ENCODE measurements at places on chromosomes 6 and 20.

DNA sequence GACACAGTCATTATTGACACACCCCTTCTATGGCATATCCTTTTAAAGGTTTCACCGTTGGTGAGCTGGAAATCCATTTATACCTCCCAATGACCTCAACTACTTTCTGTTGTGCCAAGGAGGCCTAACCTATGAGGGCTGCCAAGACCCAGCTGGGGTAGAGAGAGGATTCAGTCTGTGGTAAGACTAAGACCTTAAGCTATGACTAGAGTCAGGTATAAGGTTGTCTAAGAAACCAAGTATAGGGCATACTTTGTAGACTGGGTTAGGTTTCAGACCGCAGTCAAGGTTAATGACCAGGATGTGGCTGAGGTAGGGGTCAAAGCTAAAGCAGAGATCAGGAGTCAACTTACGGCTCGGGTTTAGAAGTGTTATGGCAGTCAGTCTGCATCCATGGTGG, 641.2 kb upstream of the CHD6 start:
- no peak for DNase-seq

DNA sequence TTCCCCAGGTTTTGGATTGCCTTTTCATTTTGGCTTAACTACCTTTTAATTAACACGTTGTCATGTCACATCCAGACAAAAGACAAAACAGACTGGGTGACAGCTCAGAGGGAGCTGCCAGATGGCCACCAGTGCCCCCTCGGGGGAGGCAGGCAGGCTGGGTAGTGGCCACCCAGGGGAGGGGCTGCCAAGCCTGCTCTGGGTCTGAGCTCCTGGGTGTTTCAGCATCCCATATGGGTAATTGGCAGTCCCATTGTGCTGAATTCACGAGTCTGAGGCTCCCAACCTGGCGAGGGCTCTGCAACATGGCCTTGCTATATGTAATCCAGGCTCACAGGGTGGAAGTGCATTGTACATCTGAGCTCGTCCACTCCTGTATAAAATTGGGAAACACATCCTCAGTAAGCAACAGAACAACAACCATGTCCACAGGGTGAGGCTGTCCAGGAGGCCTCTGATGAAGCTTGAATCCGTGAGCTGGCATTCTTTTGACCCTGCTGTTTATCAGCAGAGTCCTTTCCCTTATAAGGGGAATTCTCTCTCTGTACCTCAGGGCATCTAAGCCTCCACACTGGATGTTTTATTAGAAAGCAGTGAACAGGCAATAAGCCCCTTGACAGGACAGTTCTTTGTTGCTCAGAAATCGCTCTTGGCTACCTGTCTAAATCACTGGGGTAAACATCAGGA, 111.7 kb upstream of the SLC22A23 start:
- no peak for DNase-seq

DNA sequence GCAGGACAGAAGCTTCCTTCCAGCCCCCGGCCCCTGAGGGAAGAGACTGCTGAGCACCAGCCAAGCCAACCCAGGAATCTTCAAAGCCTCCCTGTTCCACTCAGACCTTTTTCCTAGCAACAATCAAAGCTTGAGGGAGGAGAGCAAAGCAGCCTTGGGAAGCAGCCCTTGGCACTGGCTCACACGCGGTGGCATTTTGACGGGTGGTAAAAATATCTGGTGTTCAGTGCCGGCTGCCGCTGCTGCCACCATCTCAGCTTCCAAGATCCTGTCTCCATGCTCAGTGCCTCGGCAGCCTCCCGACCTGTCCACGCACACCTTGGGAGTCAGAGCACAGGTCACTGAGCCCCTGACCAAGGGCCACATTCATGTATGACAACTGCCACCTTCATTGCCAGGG, 170.1 kb downstream of the LRFN2 start:
- DNase-seq = no peak

GRCh38 chr6:122903266-122903915, 92.6 kb upstream of the CLVS2 start:
- no peak for DNase-seq

DNA sequence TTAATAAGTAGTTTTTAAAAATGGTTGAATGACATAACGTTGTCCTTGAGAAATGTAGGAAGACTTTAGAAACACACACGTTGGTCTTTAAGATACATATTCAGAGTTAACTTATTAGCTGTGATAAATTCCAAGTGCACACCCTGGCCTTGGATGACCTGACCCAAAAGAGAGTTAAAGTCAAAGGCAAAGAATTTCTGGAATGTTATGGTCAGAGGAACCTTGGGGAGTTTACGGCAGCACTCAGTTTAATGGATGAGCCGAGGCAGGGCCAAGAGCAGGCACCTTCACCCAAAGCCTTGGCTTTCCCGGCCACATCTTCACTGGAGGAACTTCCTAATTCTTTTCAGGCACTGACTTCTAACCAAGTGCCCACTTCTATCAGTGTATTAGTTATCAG, 200.5 kb downstream of the SMOC2 start:
- DNase-seq = no peak

DNA sequence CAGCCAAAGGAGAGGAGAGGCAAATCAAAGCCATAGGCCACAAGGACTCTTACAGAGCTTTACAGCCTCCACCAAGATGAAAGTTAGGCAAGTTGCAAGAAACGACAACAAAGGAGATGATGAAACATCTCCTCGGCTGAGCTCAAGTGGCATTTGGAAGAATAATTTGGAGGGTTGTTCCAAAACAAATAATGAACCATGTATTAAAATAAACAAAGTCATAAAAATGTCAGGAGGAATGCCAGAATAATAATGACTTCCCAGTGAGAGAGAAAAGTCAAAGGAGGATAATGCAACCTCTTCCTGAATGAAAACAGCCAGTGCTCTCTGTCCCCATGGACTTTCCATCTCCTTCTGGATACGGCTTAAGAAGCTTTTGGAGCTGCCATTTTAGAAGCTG, 371.4 kb upstream of the ID4 start:
- DNase-seq = no peak

DNA sequence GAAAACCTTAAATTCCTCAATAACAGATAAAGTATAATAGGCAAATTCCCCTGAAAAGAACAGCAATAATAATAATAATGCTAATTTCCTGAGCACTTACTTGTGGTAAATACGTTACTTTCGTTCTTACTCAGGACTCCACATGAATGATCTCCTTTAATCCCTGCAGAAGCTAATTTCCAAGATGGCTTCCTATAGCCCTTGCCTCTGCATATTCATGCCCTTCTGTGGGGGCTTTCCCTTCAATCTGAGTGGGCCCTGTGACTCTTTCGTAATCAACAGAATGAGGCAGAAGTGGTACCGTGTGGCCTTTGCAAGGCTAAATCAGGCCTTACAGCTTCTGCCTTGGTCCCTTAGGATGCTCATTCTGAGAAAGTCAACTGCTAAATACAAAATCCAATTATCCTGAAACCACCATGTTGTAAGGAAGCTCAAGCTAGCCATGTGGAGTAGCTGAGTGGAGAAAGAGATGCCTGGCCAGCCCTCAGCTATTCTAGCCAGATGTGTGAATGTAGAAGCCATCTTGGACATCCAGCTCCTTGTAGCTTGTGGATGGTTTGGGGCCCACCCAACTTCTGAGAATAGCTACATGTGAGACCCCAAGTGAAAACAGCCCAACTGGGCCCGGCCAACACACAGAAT, 50.5 kb downstream of the MCUR1 start:
- DNase-seq = peak; percentile 75
